ENCODE measurements at places on chromosomes 2 and 18.

GRCh38 chr2:142750858-142751257 is 126.6 kb upstream of the KYNU start:
- no peak for DNase-seq

DNA sequence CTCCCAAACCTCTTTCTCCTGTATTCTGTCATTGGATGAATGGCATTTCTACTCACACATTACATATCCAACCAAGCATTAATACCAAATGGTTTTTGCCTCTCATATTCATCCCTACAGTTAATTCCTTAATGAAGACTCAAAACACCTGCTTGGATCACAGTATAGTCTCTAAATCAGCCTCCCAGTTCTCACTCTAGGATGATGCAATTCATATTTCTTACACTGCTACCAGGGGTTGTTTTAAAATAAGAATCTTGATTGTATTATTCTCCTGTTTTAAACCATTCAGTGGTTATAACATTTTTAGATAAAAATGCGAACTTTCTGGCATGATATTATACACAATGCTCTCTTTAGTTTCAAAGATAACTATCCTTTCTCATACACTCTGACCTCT is 281.4 kb upstream of the ZEB2 start:
- no peak for DNase-seq

DNA sequence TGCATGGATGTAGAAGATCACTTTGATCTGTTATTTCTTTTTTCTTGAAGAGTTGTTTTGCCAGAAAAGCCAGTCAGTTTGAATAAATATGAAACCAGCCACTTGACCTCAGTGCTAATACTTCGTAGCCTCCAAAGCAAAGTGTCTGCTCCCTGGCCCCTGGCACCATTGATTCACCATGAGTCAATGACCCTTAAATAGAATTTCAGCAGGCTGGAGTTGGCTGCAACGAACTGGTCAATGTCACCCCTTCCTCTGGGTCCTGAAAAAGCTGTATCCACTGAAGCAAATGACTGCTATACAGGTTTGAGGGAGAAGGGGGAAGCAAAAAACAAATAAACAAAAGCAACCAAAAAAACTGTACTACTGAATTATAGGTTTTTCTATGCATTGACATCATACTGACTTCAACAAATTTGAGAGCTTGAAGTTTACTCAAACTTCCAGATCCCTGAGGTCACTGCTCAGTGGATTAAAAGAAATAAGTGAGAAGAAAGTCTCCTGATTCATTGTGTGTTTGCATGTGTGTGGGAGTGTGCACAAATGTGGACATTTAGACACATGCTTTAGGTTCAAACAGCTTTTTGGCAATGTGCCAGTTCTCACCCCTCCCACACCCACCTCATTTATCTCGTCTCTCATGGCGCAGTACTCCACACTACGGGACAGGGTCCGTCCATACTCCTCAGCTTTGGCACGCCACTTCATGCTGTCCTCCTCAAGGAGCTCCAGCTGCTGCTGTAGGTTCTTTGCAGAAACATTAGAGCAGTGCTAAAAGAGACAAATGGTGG is 58.1 kb upstream of the TTN start:
- no peak for DNase-seq

GRCh38 chr2:197705912-197706838 is 1.0 kb downstream of the MARS2 start:
- DNase-seq: no peak

DNA sequence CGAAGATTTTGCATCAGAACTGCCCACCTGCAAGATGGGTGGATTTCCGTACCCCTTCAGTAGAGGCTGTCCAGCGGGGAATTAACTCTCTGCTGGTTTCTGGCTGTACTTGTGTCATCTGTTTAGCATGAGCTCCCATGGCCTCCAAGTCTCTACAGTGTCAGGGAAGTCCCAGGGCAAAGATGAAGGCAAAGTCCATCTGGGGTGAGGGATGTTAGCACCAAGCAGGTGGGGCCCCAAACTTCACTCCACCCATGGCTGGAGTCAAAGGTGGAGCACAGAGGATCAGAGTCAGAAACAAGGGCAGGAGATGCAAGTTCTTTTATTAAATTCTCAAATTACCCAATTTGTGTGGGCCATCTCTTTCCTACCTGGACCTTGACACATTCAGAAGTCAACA is 78.0 kb downstream of the TNFRSF11A start:
- no peak for DNase-seq

Measured in activated CD8-positive, alpha-beta memory T cell treated with anti-CD3 and anti-CD28 coated beads for 48 hours (primary cell).